Eye (tissue), 1 donor: ENCODE measurements at places on chromosomes 4 and X.

GRCh38 chr4:66574145-66574978 lies 904.1 kb upstream of the EPHA5 start:
- no peak for DNase-seq

GRCh38 chr4:151688003-151688784 lies 72.6 kb downstream of the GATB start:
- DNase-seq = peak; percentile 50

DNA sequence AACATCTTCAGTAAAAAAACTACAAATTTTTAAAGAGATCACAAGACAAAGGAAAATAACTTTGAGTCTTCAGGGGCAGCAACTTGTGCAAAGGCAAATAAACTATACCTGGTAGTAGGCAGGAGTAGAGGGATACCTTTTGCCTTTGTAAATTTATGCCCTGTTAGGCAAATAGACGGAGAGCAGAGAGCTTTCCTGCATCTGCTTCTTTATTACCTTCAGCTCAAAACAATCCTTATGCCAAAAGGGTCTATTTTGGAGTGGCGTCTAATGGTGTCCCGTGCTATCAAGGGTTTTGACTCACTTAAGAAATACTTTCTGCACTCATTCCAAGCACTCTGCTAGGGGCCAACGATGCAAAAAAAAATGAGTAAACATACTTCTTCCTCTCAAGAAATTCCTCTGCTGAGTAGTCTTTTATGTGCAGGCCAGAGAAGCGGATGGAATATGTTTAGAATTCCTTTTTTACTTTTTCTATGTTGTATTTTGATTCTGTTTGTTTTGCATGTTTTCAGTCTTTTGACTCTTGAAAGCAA lies 131.9 kb downstream of the ANXA5 start:
- no peak for DNase-seq

GRCh38 chrX:35380808-35381700 lies 417.1 kb upstream of the MAGEB16 start:
- DNase-seq = peak; percentile 6

DNA sequence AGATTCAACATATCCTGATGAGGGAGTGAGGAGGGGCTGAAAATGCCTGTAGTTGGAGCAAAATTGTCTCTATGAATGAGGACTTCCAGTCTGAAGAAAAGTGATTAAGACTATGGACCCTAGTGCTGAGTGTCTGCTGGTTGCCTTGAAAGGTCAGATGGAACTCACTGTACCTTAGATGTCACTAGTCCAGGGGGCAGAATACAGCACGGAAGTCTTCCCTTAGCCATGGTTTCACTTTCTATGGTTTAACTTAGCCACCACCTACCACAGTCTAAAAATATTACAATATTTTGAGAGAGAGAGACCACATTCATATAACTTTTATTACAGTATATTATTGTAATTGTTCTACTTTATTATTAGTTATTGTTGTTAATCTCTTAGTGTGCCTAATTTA lies 223.1 kb downstream of the FMR1NB start:
- no peak for DNase-seq
